Activated naive CD4-positive, alpha-beta T cell treated with Interleukin-2 at 50 U/mL for 16 hours (primary cell): ENCODE measurements at places on chromosomes 6 and 20.

DNA sequence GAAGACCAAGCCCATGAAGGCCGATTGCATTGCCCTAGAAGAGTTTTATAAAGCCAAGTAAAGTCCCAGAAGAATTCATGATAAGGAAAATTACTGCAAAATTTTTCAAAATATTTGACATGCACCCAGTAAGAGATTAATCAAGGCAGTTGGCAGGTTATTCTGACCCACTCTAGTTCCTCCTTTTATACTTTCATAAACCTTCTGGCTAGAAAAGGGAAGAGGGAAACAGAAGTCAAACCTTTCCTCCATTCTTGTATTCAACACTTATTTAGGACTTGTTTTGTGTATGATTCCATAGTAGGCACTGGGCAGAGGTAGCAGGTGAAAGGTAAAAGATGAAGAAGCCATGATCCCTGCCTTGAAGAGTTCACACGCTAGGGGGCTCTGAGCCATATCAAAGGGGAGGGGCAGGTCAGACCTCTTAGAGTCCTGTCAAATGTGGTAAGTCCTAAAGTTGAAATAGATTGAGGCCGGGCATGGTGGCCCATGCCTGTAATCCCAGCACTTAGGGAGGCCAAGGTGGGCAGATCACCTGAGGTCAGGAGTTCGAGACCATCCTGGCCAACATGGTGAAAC is 85.4 kb downstream of the NDUFAF5 start:
- no peak for DNase-seq

GRCh38 chr6:111888928-111889695 is 15.9 kb upstream of the FYN start:
- DNase-seq: no peak

DNA sequence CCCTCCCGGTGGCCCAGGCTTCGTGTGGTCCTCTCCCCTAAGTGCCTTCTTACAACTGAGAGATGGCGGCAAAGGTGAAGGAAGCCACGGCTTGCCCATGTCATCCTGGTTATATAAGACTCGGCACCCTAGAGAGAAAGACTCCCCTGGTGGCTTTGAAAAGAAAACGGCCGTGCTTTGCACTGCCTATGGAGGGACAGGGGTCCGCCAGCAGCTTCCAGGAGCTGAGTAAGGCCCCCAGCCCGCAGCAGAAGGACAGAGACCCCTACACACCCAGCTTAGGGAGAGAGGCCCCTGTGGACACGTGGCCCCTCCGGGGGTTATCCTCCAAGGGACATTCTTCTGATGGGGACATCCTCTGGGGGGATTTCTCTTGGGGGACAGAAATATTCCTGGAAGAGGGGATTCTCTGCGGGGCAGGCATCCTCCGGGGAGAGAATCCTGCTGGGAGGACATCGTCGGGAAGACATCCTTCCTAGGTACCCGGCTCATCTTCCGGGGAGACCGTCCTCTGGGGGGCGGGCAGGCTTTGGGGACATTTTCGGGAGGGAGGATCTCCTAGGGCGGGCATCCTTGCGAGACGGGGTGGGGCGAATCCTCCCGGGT is 511 bp upstream of the OGFR start:
- no peak for DNase-seq

GRCh38 chr6:41289815-41290214 is 3.3 kb upstream of the TREM1 start:
- DNase-seq: no peak

GRCh38 chr6:31172973-31173384 is 2.5 kb upstream of the POU5F1 start:
- no peak for DNase-seq

GRCh38 chr6:51654647-51655046 is 432.8 kb downstream of the PKHD1 start:
- DNase-seq: no peak

GRCh38 chr6:148317051-148317450 is 25.6 kb upstream of the SASH1 start:
- DNase-seq: no peak

DNA sequence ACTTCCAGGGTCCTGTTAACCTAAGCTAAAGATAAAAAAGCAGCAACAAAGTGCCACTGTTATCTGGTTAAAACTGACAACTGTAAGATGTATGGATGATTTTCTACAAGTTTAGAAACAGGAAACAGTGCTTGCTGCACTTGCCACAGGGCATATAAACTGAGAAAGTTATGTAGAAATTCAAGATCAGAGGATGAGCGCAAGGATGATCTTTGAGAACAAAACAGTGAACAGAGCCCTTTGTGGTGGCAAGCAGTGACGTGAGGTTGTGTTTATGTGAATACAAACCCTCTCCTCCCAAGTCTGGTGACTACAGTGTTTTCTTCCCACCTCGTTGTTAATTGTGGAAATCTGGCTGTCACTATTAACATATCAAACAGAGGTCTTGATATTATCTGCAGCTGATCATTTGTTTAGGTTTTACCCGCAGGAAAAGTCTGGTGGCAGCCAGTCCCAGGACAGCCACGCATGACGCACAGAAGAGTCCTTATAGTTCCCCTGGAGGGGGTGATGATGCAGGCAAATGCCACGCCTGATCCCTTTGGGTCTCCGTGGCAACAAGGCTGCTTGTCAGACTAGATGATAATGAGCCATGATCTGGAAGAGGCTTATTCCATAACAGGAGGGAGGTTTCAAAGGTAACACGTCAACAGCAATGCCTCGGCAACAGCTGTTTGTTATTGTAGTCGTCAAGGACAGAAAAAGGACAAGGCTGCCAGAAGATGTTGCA is 43.1 kb upstream of the TNFAIP3 start:
- DNase-seq: peak; percentile 74

DNA sequence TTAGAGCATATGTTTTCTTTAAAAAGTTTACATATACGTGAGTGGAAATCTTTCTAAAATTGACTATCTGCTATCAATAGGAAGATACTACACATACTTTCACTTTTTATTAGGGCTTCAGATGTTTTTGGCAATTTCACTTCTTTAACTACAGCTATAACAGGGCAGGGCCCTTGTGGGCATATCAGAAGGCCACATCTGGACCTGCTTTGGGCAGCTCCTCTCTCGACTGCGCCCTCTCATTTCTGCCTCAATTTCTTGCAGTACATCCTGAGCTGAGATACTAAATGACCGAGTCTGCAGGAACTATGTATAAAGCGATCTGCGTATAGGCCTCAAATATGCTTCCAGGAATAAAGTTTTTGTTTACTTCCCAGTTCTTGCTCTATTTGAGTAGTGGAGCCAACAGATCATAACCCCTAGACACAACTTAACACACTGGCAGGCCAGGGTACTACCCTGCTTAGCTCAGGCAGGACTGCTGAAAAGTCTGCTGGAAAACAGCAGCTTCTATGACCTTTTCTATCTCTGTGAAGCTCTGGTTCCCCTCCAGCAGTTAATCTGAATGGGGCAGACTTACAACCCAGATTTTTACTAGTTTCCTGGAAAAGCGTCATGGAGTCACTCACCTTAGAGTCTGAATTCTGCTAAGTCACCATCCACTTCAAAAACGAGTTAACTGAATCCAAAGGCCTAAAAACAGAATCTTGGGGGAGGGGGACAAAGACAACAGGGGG is 12.7 kb downstream of the GCLC start:
- no peak for DNase-seq

GRCh38 chr6:158560836-158561320 is 987 bp downstream of the TMEM181 start:
- DNase-seq: no peak

DNA sequence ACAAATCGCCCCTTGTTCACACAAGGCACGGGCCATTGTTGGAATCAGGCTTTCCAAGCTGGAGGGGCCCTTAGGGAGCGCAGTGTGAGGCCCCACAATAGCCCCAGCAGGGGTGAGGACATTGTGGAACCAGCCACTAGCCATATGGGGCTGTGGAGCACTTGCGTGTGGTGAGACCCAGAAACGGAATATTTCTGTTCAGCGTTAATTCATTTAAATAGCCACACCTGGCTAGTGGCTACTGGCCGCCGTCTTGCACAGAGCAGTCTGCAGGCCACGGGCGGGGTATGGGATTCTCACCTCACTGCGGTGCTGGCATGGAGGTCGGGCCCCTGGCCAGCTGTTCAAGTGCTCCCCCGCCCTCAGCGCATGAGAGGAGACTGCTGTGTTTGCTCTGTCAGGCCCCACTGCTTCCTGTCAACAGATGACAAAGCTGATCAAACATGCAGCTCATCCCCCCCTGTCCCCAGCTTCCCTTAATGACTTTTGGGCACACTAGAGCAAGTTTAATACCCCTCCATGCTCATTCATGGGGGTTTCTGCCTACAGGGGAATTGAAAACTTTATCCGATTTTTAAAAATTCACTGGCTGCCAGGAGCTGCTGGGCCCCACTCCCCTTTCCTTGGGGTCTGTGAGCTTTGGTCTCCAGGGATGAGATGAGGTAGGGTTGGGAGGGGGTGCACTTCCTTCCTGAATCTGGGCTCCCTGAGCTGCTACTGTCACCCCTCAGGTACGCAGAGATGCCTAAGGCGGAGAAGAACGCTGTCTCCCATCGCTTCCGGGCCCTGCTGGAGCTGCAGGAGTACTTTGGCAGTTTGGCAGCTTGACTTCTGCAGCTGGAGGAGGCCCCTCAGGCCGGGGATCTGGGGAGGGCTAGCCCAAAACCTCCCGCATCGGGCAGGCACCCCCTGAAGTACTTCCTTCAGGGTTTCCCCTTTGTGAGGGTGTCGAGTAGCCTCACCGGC is 13.6 kb downstream of the ITPA start:
- DNase-seq: no peak

DNA sequence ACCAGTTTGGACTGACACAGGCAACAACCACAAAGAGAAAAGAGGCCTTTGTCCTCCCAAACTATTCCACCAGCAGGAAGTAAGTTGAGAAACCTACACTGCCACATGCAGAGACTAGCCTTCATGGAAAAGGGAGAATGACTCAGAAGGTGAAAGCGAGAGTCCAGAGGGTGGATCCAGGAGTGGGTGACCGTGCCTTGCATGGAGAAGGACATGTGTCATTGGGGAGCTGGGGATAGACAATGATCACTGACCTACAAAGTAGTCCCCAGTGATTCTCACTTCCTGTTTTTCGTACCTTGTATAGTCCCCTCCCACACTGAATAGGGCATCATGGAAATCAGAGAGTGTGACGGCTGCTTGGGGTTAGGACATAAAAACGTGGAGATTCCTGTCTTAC is 91.9 kb downstream of the MYLK4 start:
- DNase-seq: no peak

DNA sequence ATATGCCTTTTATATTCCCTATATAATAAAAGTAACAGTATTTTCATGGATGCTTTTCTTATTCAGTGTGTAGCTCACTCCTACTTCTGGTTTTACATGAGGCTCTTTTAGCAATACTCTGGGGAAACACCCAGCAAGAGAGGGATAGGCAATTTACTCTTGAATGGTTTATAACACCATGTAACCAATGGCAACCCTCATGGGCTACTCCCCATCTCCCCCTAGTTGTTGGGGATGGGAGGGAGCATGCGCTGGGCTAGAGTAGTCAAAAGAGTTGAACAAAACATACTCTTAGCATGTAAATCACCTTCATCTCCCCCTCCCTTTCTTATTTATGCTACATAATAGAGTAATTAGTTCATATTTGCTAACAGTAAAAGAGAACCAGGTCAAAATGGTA is 140.1 kb upstream of the LRFN2 start:
- DNase-seq: no peak

DNA sequence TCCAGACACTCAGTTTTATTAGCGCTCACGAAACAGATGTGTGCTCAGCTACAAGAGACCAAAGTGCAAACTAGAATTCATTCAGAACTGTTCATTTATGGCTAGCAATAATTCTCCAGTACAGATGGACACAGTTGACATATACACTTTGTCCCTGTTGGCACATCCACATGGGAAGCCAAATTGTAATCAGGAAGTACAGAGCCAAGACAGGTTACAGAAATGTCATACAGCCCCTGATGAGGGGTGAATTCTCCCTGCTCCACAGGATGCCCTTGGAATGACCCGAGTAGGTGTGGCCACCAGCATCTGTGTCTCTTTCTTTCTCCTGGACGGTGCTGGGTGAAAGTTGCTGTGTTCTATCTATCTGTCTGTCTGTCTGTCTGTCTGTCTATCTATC is 7.6 kb downstream of the DHX35 start:
- no peak for DNase-seq

DNA sequence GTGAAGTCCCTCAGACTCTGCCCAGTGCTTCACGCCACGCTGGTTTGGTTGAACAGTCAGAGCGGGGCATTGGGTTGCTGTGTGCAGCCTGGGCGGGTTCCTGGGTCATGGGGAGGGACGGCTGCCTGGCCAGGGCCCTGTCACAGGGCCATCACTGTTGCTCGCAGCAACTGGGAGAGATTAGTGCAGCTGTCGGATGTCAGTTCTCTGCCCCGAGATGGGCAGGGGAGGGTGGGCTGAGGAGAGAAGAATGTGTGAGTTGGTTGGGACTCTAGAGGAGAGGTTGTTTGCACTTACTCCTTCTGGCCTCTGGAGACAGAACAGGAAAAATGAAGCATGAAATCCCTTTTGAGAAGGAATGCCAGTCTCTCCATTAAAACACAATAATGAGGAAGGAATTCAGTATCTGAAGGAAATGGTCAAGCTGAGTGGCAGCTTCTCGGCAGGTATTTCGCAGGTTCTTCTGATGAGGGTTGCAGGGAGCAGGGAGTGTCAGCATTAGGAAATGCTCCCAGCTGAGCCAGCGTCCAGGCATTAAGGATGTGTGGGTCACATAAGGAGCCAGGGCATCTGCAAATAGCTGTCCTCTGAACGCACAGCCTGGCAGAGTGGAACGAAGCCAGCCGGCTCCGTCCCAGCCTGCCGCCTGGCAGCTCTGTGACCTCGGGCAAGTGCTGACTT is 95.9 kb downstream of the SSR1 start:
- DNase-seq: no peak

DNA sequence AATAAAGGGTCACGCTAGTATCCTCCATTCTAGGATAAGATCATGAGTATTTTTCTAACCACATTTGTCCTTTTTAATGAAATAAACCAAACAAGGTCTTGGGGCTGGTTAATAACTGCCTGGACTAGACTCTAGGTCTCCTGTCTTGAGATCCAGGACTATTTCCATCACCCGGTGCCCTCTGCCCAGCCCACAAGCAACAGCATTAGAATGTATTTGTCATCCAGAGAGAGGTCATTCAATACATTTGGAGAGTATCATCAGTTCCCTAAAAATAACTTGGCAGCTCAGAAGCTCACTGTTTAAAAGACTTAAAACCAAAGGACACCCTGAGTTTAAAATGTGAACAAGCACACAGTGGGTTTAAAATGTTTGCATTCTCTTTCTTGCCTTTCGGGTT is 4.4 kb upstream of the RBM24 start:
- DNase-seq: no peak

DNA sequence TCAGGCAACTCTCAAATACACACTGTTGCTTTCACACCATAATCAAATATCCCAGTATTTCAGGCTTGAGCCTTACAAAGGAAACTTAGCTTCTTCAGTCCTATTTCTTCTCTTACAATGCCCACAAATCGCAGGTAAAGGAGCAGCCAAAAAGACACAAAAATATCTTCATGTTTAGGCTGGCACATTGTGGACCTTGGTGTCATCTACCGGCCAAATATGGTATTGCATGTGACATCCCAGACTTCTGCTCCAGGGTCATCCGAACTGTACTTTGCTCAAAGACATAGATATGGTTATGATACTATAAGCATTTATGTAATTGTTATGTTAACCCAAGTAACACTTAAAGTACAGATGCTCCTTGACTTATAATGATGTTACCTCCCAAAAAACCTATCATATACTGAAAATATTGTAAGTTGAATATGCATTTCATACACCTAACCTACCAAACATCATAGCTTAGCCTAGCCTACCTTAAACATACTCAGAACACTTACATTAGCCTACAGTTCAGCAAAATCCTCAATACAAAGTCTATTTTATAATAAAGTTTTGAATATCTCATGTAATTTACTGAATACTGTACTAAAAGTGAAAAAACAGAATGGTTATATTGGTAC is 4.6 kb downstream of the OR2H2 start:
- DNase-seq: peak; percentile 57

GRCh38 chr6:103675807-103676406 is 1183.8 kb downstream of the HACE1 start:
- DNase-seq: no peak
